ENCODE measurements at places on chromosomes 6 and 20.

- DNase-seq, result no peak
- H3K4me1 ChIP-seq, result peaks cover 8% of the 10 kb centered on the region
- no peaks in the 10 kb centered on the region for H3K27me3 ChIP-seq
- no peak overlapping the region for H3K27ac ChIP-seq
Observed at GRCh38 chr6:13260831-13261230, 67.5 kb downstream of the TBC1D7 start.

DNA sequence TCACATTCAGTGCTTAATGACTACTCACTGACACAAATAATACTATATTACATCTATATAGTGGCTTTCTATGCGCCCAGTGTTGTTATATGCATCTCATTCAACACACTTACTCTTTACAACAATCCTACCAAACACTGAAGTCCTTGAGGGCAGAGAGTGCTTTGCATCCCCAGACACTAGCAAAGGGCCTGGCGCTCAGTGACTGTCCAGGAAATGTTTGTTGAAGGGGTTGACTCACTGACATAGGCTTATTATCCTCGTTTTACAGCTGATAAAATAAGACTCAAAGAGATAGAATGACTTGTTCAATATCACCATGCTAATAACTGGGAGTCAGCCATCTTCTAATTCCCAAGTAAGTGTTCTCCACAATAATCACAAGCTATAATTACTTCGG lies 163.3 kb downstream of the ARHGAP18 start:
- H3K4me1 ChIP-seq, result no peaks in the 10 kb centered on the region
- H3K27me3 ChIP-seq, result peaks cover 3% of the 10 kb centered on the region
- no peak overlapping the region for H3K4me3 ChIP-seq
- H3K36me3 ChIP-seq, result no peaks in the 10 kb centered on the region
- no peak overlapping the region for H3K27ac ChIP-seq

- H3K36me3 ChIP-seq, result no peaks in the 10 kb centered on the region
- peaks cover 22% of the 10 kb centered on the region for H3K4me1 ChIP-seq
- no peak overlapping the region for H3K4me3 ChIP-seq
- no peak for DNase-seq
- H3K27ac ChIP-seq, result no peak overlapping the region
Observed at GRCh38 chr6:104606361-104606760, 253.4 kb downstream of the HACE1 start.

DNA sequence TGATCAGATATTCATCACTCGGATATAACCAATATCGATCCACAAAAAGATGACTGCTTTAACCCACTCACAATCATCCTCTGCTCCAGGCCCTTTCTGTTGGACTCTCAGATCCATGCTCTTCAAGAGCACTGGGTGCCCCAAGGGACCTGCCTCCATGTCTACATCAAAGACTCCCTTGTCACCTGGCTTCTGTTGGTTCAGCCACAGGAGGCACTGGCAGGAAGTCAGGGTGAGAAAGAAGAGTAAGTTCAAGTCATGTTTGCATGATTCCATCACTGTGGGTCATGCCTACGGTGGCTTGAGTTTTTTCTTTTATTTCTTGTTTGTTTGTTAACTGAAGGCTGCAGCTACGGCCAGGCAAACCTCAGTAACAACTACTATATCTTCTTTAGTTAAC lies 243.3 kb downstream of the ADGRG6 start:
- H3K36me3 ChIP-seq, result peaks cover 3% of the 10 kb centered on the region
- H3K4me3 ChIP-seq, result no peak overlapping the region
- H3K27me3 ChIP-seq, result no peaks in the 10 kb centered on the region

DNA sequence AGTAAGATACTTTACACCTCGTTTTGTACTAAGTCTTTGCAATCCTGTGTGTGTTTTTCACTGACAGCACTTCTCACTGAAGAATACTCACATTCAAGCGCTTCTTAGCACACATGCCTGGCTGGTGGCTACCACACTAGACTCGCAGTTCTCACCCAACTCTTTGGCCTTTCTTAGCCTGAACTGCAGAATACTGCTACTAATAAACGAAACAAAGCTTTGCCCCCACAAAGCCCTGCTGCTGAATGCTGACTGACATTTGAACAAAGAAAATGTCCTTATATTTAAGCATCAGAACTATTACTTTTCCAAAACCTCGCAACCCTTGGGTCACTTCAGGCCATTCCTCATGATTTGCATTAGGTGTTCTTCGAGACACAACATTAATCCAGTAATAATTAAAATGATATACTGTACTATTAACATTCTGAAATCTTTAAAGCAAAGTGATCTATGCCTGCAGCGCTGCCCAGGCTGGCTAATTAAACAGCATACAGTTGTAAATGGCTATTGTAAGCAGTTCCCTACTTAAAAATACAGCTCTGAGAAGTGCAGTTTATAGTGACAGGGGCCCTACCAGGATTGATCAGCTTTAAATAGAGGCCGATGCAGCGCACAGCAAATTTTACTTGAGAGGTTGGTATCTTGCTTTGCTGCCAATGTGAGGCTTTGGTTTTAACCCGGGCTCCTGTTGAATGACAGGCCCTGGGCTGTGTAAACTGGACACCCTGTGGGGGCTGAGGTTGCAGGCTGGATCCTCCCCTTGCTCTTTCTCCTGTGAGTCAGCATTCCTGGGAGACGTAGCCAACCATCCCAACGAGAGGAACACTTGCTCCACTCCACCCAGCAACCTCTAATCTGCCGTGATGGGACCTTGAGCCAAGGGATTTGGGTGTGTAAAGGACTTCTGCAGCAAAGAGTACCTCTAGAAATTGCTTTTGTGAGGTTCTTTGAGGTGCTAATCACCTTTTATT lies 899.0 kb downstream of the TFAP2A start:
- no peaks in the 10 kb centered on the region for H3K4me1 ChIP-seq
- no peaks in the 10 kb centered on the region for H3K27me3 ChIP-seq
- no peak overlapping the region for H3K4me3 ChIP-seq
- no peak for DNase-seq
- H3K36me3 ChIP-seq, result no peaks in the 10 kb centered on the region
- no peak overlapping the region for H3K27ac ChIP-seq

GRCh38 chr6:151916680-151917164 lies 109.2 kb downstream of the ESR1 start:
- H3K4me1 ChIP-seq, result no peaks in the 10 kb centered on the region
- no peaks in the 10 kb centered on the region for H3K36me3 ChIP-seq
- H3K27me3 ChIP-seq, result peaks cover 4% of the 10 kb centered on the region
- H3K27ac ChIP-seq, result no peak overlapping the region
- no peak for DNase-seq

DNA sequence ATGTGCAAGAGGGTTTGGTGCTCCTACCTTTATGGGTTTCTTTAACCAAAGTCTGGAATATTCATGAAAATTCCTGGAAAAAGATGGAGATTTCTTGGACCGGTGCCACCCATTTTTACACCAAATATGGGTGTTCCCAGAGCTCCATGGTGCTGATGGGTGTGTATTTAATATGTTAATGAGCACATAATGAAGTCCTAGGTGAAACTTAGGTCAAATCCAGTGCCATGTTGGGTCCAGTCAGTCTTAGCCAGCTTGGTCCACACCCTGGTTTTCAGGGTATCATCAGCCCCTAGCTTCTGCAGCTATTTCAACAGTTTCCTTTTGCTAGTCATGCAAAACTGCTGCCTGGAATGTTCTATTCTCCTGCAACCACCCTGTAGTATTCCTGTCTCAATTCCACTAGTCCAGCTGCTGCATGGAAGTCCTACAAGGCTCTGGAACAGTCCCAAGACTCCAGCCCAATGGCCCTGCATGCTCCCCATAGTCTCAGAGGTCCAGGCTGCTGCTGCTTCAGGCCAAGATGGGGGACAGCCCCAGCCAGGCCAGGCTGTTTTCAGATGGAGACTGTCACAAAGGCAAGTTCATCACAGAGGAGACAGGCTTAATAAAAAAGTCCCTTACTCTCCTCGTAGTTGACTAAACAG lies 31.8 kb downstream of the CST9L start:
- DNase-seq, result no peak
- no peaks in the 10 kb centered on the region for H3K27me3 ChIP-seq
- no peak overlapping the region for H3K4me3 ChIP-seq
- no peak overlapping the region for H3K27ac ChIP-seq

DNA sequence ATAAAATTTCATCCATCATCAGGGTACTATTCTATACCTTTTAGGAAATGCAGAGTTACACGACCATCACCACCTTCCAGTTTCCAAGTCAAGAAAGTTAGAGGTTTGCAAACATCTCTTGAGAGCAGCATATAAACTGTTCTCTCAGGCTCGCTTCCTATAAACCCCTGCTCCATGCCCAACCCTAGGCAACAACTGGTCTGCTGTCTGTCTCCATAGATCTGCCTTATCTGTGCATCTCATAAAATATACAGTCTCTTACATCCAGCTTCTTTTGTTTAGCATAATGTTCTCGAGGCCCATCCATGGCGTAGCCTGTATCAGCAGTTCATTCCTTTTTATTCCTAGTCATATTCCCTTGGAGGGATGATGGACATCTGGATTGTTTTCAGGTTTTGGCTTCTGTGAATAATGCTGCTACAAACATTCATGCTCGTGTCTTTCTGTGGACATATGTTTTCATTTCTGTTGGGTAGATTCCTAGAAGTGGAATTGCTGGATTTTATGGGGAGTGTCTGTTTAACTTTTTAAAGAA lies 6.1 kb downstream of the PTPRT start:
- H3K27me3 ChIP-seq, result peaks cover 13% of the 10 kb centered on the region
- no peaks in the 10 kb centered on the region for H3K36me3 ChIP-seq
- H3K27ac ChIP-seq, result no peak overlapping the region

DNA sequence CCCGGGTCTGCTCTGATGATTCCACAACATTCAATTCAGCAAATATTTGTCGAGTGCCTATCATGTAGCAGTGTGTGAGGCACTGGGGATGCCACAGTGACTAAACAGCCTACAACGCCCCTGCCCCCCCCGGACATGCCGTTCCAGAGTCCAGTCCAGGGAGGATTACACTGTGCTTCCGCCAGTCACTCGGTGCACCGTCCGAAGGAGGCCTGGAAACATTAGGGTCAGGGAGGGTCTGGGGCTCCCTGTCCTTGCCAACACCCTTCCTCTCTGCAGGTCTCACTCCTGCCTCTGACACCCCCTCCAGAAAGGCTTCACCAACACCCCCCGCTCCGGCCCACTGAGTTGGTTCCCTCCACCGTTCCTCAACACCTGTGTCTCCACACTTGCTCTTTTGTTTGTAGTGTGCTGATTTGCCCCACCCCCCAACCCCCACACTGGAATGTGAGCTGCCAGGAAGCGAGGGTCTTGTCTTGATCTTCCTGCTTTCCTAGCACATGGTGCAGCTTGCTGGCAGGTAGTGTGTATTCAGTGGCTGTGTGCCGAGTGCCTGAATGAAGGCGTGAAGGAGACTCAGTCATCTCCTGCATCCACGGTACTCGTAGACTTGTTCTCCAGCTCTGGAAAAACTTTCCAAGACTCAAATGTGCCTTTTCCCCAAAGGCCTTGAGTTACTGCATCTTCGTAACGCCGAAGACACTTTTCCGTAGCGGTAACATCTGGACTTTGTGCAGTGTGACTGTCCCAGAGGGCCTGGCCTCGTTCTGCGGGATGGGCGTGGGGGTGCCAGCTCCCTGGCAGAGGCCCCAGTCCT lies 150.4 kb downstream of the ZDHHC14 start:
- no peak for DNase-seq
- H3K27ac ChIP-seq, result no peak overlapping the region
- peaks cover 28% of the 10 kb centered on the region for H3K36me3 ChIP-seq
- peaks cover 49% of the 10 kb centered on the region for H3K4me1 ChIP-seq

DNA sequence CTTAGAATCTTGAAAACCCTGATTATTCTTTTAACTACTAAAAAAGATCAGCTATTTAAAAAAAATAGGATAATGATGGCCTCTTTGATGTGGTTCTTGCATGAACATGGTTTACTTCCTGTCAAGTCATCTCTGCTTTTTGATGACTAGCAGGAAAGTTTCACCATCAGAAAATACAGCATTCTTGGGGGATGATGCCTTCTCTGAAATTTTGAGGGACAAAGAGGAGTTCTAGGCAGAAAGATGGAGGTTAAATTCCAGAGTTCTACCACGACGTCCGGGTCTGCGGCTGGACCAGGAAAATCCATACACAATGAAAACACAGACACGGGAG lies 130.4 kb downstream of the OLIG3 start:
- H3K4me1 ChIP-seq, result peaks cover 28% of the 10 kb centered on the region
- peaks cover 4% of the 10 kb centered on the region for H3K36me3 ChIP-seq
- H3K27ac ChIP-seq, result peak overlapping the region; percentile 73
- peak overlapping the region; percentile 45 for H3K4me3 ChIP-seq
- H3K27me3 ChIP-seq, result peaks cover 2% of the 10 kb centered on the region
- DNase-seq, result peak; percentile 13
